ENCODE measurements at places on chromosomes 7 and 10.

DNA sequence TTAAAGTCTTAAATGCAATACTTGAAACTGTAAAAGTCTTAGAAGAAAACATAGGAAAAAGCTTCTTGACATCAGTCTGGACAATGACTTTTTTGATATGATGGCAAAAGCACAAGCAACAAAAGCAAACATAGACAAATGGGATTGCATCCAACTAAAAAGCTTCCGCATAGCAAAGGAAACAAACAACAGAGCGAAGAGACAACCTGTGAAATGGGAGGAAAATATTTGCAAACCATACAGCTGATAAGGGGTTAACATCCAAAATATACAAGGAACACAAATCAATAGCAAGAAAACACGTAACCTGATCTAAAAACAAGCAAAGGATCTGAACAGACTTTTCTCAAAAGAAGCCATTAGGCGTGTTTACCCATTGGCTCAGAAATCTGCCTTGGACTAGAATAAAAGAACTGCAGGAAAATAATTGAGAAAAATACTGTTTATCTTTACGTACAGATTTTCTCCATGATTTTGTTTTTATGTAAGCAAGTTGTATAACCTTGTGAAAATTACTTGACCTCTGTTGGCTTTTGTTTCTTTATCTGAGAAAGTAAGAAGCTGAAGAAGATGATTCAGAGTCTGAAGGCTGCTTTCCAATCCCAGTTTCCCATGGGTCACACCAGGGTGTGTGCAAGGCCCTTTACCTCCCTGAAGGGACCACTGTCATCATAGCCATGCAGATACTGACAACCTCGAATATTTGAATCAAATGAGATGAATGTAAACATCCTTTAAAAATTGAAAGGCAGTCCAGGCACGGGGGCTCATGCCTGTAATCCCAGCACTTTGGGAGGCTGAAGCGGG lies 99.1 kb upstream of the LANCL2 start:
- no peak for DNase-seq

DNA sequence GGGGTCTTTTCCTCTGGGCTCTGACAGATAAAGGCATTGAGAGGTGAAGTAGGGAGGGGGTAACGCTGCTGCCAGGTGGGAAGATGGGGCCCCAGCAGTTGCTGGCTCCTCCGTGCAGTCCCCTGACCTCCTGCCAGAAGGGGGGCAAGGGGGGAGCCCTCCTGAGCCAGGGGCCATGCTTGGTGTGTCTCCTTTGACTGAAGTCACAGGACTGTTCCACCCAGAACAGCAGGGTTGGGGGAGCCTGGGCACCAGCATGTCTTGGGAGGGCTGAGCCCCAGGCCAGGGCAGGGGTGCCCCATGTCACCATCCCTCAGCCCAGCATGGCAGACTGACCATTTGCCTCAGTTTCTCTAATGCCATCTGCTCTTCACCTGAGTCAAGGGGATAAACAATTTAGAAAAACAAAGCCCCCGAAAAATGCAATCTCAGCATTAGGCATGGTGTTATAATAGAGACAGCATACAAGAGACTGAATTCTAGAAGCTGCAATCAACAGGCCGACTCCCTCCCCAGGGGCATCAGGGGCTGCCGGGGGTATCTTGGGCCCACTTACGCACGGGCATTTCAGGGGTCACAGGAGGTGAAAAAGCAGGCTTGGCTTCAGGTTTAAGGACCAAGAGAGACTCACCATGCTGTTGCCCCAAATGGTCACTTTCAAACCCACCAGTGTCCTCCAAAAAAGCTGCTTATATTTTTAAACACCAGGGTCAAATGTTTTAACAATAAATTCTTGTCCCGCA lies 108.6 kb upstream of the GPR26 start:
- DNase-seq, result no peak

DNA sequence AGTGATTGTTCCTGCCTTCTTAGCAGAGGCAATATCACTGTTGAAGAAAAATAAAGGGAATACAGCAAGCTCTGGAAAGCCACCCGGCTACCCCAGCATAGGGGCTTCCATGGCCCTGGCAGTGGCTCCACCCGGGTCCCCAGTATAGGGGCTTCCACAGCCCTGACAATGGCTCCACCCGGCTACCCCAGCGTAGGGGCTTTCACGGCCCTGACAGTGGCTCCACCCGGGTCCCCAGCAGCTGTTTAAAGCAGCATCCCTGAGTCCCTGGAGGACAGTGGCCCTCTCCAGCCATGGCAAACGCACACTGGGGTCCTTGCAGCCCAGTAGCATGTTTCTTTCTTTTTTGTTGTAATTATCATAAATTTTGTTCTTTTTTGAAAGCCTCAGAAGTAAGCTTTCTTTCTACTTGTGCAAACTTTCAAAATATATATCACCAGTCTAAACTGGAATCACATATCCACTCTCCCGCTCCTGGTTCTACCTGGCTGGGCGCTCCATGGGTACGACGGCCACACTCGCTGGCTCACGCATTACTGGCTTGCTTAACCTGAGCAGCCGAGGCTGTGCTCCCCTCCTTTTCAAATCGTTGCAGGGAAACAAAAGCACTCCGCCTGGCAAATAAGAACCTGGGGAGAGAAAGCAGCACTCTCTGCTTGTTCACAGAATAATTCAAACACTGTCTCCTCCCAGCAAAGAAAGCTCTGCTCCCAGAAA lies 62.1 kb downstream of the TCERG1L start:
- no peak for DNase-seq

GRCh38 chr7:70635633-70636032 lies 496.3 kb upstream of the GALNT17 start:
- DNase-seq, result no peak

DNA sequence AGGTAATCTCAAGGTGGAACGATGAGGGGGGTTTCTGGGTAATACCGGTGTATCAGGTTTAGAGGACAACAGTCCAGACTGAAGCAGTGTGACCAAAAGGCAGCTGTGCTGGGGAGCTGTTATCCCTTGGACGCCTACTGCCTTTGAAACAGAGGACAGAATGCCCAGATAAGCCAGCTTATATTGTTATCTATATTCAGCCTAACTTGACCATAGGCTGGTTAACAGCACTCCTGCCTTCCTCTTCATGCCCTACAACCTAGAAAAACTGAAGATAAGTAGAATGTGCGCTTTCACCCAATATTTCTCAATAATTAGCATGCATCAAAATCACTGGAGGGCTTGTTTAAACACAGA lies 44.9 kb downstream of the IL6 start:
- DNase-seq, result no peak
